ENCODE measurements at places on chromosomes 13 and 19.

GRCh38 chr13:59861676-59862075 lies 302.1 kb downstream of the DIAPH3 start:
- DNase-seq, result no peak
- H3K4me3 ChIP-seq, result no peak overlapping the region
- no peaks in the 10 kb centered on the region for H3K36me3 ChIP-seq
- H3K4me1 ChIP-seq, result no peaks in the 10 kb centered on the region

GRCh38 chr19:34345947-34346351 lies 19.0 kb upstream of the GPI start:
- DNase-seq, result peak; percentile 62
- H3K27me3 ChIP-seq, result no peaks in the 10 kb centered on the region
- H3K36me3 ChIP-seq, result peaks cover 44% of the 10 kb centered on the region
- no peak overlapping the region for H3K4me3 ChIP-seq
- H3K4me1 ChIP-seq, result peaks cover 22% of the 10 kb centered on the region

GRCh38 chr13:113874579-113875428 lies 10.9 kb upstream of the GAS6 start:
- DNase-seq, result no peak
- H3K36me3 ChIP-seq, result no peaks in the 10 kb centered on the region

DNA sequence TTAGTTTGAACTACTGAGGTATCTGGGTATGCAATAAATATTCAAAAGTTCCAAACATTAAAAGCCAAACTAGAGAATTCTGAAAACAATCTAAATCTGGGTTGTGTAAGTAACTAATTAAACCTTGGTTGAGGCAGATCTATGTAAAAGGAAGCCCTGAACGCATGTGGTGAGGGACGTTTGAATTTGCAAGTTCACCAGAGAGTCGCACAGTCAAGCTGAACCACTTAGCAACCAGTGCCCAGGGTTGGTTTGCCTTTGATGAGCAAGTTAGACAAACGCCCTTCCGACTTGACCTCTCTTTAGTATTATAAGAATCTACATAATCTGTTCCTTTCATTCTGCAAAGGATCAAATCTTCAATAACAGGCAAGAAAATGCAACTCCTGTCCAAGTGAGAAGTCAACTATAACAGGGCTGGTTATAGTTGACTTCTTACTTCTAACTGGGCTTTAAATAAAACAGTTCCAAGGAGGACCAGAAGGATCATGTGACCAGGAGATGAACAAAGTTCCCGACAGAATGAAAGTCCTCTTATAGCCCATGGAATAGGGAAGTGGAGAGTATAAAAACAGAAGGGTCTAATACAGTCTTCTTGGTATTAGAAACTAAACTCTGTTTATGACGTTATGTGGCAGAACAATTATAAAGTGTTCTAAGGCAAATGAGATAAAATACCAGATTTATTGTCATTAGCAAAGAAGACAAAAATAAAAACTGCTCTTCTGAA lies 40.6 kb downstream of the PHF11 start:
- no peak overlapping the region for H3K4me3 ChIP-seq
- DNase-seq, result no peak
- no peak overlapping the region for H3K27ac ChIP-seq
- H3K27me3 ChIP-seq, result no peaks in the 10 kb centered on the region
- H3K36me3 ChIP-seq, result peaks cover 11% of the 10 kb centered on the region
- H3K4me1 ChIP-seq, result peaks cover 9% of the 10 kb centered on the region

DNA sequence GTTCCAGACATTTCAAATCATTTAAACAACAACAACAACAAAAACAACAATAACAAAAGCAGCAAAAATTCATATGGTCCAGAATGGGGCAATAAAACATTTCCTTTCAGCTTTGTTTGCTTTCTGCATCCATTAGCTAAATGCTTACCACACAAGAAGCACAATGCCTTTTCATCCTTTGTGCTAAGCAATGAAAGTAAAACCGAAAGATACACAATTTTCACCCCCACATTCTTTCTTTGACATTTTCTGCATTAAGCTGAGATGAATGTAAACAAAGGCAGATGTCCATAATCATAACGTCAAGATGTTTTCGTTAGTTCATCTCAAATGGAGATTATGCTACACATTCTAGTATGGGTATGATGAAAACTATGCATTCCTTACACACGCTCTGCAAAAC lies 568.5 kb downstream of the SLITRK6 start:
- no peak overlapping the region for H3K27ac ChIP-seq
- H3K27me3 ChIP-seq, result no peaks in the 10 kb centered on the region
- H3K4me1 ChIP-seq, result no peaks in the 10 kb centered on the region
- H3K4me3 ChIP-seq, result no peak overlapping the region
- DNase-seq, result no peak
- no peaks in the 10 kb centered on the region for H3K36me3 ChIP-seq

GRCh38 chr13:90068658-90069057 lies 1278.8 kb upstream of the MIR17HG start:
- no peak overlapping the region for H3K4me3 ChIP-seq

DNA sequence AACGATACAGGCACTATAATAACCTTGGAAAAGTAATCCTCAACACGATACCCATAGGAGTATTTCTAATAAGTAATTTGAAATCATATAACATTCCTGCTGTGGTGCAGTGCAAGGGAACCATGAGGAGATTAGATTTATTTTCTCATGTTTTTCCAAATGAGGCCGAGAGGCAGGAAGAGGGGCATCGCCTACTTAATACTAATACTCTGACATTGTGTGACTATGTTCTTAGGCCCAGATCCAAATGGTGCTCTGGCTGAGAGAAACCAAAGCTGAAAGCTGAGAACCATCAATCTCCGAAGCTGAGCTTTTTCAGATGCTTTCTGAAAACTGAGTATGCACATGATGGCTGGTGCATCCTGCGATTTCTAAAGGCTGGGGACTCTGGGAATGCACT lies 248.0 kb upstream of the MAB21L1 start:
- peaks cover 7% of the 10 kb centered on the region for H3K27me3 ChIP-seq
- H3K27ac ChIP-seq, result no peak overlapping the region
- no peak overlapping the region for H3K4me3 ChIP-seq
- no peak for DNase-seq

DNA sequence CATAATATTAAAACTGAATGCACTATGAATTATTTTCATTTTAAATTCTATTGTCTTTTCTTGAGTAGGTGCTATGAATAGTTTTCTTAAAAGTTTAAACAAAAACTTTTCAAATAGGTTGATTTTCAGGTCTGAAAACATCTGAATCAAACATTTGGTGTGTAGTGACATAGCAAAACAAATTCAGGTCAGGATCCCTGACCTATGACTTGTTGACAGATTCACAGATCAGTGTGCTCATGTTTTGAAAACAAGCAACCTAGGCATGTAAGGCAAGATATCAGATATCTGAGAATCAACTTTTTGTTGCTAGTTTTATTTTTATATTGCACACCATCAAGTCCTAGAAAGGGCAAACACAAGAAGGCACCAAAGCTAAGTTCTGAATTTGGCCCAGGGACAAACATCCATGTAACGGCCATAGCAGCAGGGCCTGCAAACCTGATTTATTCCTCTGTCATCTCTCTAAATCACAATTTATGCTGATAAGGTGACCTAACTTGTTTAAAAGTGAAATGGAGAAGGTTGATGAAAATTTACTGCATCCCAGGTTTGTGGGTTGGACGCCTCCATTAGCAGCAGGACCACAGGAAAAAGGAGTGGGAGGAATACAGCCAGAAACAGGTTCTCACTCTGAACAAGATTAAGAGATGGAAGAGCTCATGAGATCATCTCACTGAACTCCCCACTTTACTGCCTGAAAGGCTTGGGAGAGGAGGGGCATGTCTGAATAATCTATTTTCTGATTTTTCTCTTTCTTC lies 337.7 kb downstream of the KCNRG start:
- H3K27me3 ChIP-seq, result no peaks in the 10 kb centered on the region
- H3K4me3 ChIP-seq, result no peak overlapping the region
- H3K4me1 ChIP-seq, result peaks cover 10% of the 10 kb centered on the region
- DNase-seq, result no peak

GRCh38 chr19:38061294-38061693 lies 154.3 kb downstream of the SIPA1L3 start:
- H3K27ac ChIP-seq, result no peak overlapping the region
- H3K4me1 ChIP-seq, result peaks cover 8% of the 10 kb centered on the region
- no peaks in the 10 kb centered on the region for H3K36me3 ChIP-seq
- H3K4me3 ChIP-seq, result no peak overlapping the region
- DNase-seq, result no peak

DNA sequence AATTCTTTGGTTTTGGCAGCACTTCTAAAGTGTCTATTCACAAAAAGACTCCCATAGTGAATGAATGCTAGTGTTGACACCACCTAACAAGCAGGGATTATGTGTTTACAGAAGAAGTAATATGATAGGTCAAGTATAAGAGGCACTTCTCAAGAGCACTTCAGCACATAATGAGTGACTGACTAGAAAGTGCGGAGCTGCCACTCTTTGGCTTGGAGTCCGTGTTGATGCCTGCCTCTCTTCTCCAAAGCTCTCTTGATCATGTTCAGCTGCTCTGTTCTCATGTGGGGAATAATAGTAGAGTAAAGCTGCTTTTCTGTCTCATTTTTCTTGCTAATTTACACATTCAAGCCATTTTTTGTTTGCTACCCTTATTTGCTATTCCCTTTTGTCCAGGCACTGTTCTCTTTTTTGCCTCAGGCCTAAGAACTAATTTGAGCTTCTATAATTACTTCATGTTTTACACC lies 22.7 kb upstream of the MAB21L1 start:
- no peaks in the 10 kb centered on the region for H3K27me3 ChIP-seq
- no peak for DNase-seq
- H3K4me1 ChIP-seq, result no peaks in the 10 kb centered on the region
- H3K27ac ChIP-seq, result no peak overlapping the region

DNA sequence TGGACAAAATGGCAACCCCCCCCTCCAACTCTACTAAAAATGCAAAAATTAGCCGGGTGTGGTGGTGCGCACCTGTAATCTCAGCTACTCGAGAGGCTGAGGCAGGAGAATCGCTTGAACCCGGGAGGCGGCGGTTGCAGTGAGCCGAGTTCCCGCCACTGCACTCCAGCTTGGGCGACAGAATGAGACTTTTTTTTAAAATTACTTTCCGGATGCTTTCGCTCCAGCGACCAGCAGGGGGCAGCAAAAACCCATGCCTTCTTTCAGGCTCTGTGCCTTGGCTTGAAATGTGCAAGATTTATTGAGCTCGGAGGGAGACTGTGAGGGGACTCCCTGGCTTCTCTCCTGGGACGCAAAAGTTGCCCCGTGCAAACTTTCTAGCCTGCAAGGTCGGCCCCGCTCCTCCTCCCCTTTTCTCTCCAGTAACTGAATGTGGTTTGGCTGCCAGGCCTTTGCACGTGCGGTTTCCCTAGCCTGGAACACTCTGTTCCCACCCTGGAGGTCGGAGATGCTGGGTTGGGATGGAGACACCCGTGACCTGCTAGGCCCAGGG lies 61.4 kb upstream of the NFIC start:
- no peaks in the 10 kb centered on the region for H3K27me3 ChIP-seq
- no peaks in the 10 kb centered on the region for H3K36me3 ChIP-seq
- H3K27ac ChIP-seq, result no peak overlapping the region
- H3K4me3 ChIP-seq, result no peak overlapping the region
- H3K4me1 ChIP-seq, result peaks cover 8% of the 10 kb centered on the region
- peak; percentile 65 for DNase-seq

DNA sequence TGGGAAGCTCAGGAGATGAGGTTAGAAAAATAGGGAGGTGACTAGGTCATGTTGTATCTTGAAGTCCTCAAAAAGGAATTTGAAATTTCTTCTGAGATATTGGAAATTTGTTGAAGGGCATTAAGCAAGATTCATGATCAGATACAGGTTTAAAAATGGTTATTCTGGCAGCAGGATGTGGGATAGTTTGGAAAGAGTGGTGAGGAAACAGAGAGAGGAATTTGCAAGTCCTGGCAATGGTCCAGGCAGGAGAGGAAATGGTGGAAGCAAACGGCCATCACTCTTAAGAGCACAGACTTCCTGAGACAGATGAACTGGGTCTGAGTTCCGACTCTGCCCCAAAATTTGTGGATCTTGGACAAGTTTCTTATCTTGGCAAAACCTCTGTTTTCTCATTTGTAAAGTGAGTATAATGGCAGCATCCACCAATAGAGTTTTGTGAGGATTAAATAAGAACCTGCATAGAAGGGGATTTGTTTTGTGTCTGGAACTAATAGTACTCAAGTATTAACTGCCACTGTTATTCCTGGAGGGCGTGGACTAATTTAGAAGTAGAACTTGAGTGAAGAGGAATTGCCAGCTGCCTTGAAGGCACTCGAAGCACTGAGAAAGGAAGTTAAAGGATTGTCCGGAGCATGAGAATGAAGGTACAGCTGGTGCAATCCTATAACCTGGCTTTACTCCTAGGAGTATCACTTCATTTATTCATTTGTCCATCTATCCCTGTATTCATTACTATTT lies 99.6 kb downstream of the CCNA1 start:
- H3K27me3 ChIP-seq, result no peaks in the 10 kb centered on the region
- no peaks in the 10 kb centered on the region for H3K4me1 ChIP-seq
- no peak for DNase-seq
- no peaks in the 10 kb centered on the region for H3K36me3 ChIP-seq
- no peak overlapping the region for H3K27ac ChIP-seq

DNA sequence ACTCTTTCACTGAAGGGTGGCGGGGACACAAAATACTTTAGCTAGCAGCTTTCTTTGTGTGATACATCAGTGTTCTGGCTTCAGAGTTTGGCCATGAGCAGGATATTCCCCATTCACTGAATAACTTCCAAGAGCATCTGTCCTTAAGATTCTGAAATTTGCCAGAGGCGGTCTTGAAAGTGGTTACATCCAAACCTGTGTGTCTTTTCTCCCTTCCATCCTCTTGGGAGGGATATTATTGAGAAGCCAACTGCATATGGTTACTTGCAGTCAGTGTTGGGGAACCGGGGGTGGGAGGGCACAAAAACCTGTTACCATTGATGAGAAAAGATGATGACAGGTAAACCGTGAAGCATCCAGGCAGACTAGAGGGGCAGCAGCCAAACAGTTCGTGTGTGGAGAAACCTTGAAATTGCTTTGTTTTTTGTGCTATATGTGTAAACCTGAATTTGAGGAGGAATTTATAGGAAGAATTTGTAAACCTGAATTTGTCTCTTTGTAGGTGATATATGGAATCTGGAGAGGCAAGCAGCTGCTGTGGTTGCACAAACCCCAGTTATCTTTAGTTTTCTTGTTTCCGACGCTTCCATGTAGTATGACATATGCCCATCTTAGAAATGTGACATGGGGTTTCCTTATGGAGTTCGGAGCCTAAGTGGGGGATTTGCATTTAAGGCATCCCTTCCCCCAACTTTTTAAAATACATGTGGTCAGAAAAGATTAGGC lies 104.8 kb downstream of the WDFY2 start:
- H3K4me1 ChIP-seq, result no peaks in the 10 kb centered on the region
- H3K4me3 ChIP-seq, result no peak overlapping the region
- no peak for DNase-seq
- H3K36me3 ChIP-seq, result no peaks in the 10 kb centered on the region

Data from CD4-positive, alpha-beta T cell (primary cell).